Smooth muscle cell of the pulmonary artery (primary cell): ENCODE measurements at places on chromosomes 2 and 18. TPM values are rescaled to one million over a fixed set of nuclear protein-coding genes. Genes with fewer than 3 reads are reported as not detected.

The HOXD10 gene
- not detected in 2 replicates for total RNA-seq

The DYNAP gene
- total RNA-seq = not detected in 2 replicates

The ZNG1B gene
- total RNA-seq = 27.8 and 28.2 TPM in 2 replicates

The IMMT gene
- 47.3 and 51.1 TPM in 2 replicates for total RNA-seq

The SLC9A4 gene
- total RNA-seq = 0.03 TPM in 1 of 2 replicates, not detected in the other

The NOSTRIN gene
- 0.13 TPM in 1 of 2 replicates, not detected in the other for total RNA-seq

The LYG2 gene
- total RNA-seq = not detected in 2 replicates

The CHN1 gene
- 7.8 and 9.6 TPM in 2 replicates for total RNA-seq

The CKAP2L gene
- total RNA-seq = 1.3 and 4.0 TPM in 2 replicates

The EGR4 gene
- not detected in 2 replicates for total RNA-seq

The GORASP2 gene
- 34.5 and 37.1 TPM in 2 replicates for total RNA-seq

The SOCS6 gene
- total RNA-seq = 35.7 and 42.7 TPM in 2 replicates

The GPR35 gene
- 0.85 and 2.0 TPM in 2 replicates for total RNA-seq

The CMPK2 gene
- total RNA-seq = 0.36 and 0.46 TPM in 2 replicates

The KLHL41 gene
- total RNA-seq = 0.56 and 0.72 TPM in 2 replicates

The GTF2A1L gene
- 1.4 and 3.8 TPM in 2 replicates for total RNA-seq

The CAPN14 gene
- total RNA-seq = 0.23 and 0.26 TPM in 2 replicates

The LRP2 gene
- not detected in 2 replicates for total RNA-seq

The LONRF2 gene
- 0.52 and 3.6 TPM in 2 replicates for total RNA-seq

The CAPN13 gene
- not detected in 2 replicates for total RNA-seq

The TMEM247 gene
- not detected in 2 replicates for total RNA-seq

The DPYSL5 gene
- not detected in 2 replicates for total RNA-seq

The DNER gene
- total RNA-seq = 0.20 and 1.0 TPM in 2 replicates

The ICOS gene
- total RNA-seq = 0.07 TPM in 1 of 2 replicates, not detected in the other

The AMMECR1L gene
- total RNA-seq = 19.4 and 19.8 TPM in 2 replicates

The SERPINB7 gene
- 0.07 and 0.46 TPM in 2 replicates for total RNA-seq

The MMADHC gene
- 116 and 147 TPM in 2 replicates for total RNA-seq

The FAM237A gene
- total RNA-seq = not detected in 2 replicates

The CLIP4 gene
- 42.6 and 66.8 TPM in 2 replicates for total RNA-seq

The REL gene
- total RNA-seq = 4.2 and 4.8 TPM in 2 replicates

The FARP2 gene
- 40.2 and 49.1 TPM in 2 replicates for total RNA-seq

The ICA1L gene
- total RNA-seq = 3.1 and 3.7 TPM in 2 replicates

The PLEKHH2 gene
- 1.7 and 8.9 TPM in 2 replicates for total RNA-seq

The RGPD4 gene
- total RNA-seq = under 0.01 TPM in 1 of 2 replicates, not detected in the other

The UGT1A3 gene
- not detected in 2 replicates for total RNA-seq

The VSNL1 gene
- 0.66 and 0.72 TPM in 2 replicates for total RNA-seq

The TPRKB gene
- 10.1 and 11.9 TPM in 2 replicates for total RNA-seq

The SPATA3 gene
- not detected in 2 replicates for total RNA-seq

The LCT gene
- total RNA-seq = under 0.01 and 0.03 TPM in 2 replicates

The PFN4 gene
- total RNA-seq = 0.17 and 0.39 TPM in 2 replicates

The GRP gene
- not detected in 2 replicates for total RNA-seq

The THSD7B gene
- total RNA-seq = 0.03 and 1.4 TPM in 2 replicates

The SLC5A7 gene
- not detected in 2 replicates for total RNA-seq

The MARCO gene
- total RNA-seq = not detected in 2 replicates

The ZDBF2 gene
- total RNA-seq = 16.7 and 17.0 TPM in 2 replicates

The GRHL1 gene
- 0.20 and 0.33 TPM in 2 replicates for total RNA-seq

The CRYGD gene
- total RNA-seq = not detected in 2 replicates

The UGT1A10 gene
- 0.10 and 0.13 TPM in 2 replicates for total RNA-seq

The ANKRD53 gene
- 0.20 and 0.30 TPM in 2 replicates for total RNA-seq

The PDE6D gene
- total RNA-seq = 10.2 and 13.7 TPM in 2 replicates

The SP100 gene
- 94.7 and 111 TPM in 2 replicates for total RNA-seq

The PCARE gene
- total RNA-seq = not detected in 2 replicates

The NT5DC4 gene
- 0.33 TPM in 1 of 2 replicates, not detected in the other for total RNA-seq

The RASGRP3 gene
- total RNA-seq = 2.1 and 3.0 TPM in 2 replicates

The PPP1CB gene
- total RNA-seq = 142 and 165 TPM in 2 replicates

The IL1R2 gene
- 0.13 and 0.33 TPM in 2 replicates for total RNA-seq

The ERMN gene
- 0.96 and 1.1 TPM in 2 replicates for total RNA-seq

The L3MBTL4 gene
- total RNA-seq = 0.13 TPM in 1 of 2 replicates, not detected in the other

The LOXHD1 gene
- not detected in 2 replicates for total RNA-seq
